Urothelium cell line (cell line): ENCODE measurements at places on chromosomes 4 and X.

DNA sequence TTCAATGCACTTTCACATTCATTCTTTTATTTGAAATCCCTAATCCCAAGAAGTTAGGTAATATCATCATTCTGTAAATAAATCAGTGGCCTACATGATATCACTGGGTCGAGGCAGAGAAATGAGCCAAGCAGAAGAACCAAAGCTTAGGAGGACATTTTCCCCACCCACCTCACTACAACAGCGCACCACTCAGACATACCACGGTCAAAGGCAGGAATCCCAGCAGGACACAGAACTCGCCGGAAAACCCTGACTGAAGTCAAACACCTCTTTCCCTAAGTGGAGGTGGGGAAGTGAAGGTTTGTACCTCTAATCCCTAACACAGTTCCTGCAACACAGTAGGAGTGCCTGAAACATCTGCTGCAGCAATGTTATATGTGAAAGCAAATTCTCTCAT lies 21.5 kb downstream of the RELL1 start:
- no peak for DNase-seq

DNA sequence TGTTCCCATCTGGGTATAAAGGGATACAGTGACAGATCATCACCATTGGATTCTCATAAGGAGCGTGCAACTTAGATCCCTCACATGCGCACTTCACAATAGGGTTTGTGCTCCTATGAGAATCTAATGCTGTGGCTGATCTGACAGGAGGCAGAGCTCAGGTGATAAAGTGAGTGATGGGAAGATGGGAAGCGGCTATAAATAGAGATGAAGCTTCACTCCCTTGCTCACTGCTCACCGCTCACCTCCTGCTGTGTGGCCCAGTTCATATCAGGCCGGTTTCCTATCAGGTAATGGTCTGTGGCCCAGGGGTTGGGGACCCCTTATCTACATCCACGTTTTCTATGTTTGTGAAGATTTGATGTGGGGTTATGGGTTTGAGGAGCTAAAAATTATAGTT lies 43.7 kb downstream of the FAT4 start:
- no peak for DNase-seq

GRCh38 chr4:55795341-55795740 lies 24.2 kb upstream of the EXOC1L start:
- DNase-seq: no peak

GRCh38 chr4:84632092-84632491 lies 49.2 kb downstream of the CDS1 start:
- DNase-seq: no peak

GRCh38 chrX:53440621-53441517 lies 6.7 kb upstream of the HSD17B10 start:
- DNase-seq: peak; percentile 62

GRCh38 chrX:115029869-115030570 lies 12.6 kb upstream of the IL13RA2 start:
- no peak for DNase-seq

GRCh38 chr4:74311696-74312313 lies 3.5 kb downstream of the EPGN start:
- peak; percentile 28 for DNase-seq

- DNase-seq: no peak
Measured at GRCh38 chrX:125219852-125220251, 99.8 kb upstream of the TEX13C start.

- no peak for DNase-seq
Measured at GRCh38 chr4:70392057-70392776, 5.5 kb upstream of the OPRPN start.

GRCh38 chr4:124331781-124332180 lies 380.8 kb downstream of the ANKRD50 start:
- no peak for DNase-seq

- DNase-seq: no peak
Measured at GRCh38 chr4:88742561-88742960, 44.9 kb upstream of the NAP1L5 start.

DNA sequence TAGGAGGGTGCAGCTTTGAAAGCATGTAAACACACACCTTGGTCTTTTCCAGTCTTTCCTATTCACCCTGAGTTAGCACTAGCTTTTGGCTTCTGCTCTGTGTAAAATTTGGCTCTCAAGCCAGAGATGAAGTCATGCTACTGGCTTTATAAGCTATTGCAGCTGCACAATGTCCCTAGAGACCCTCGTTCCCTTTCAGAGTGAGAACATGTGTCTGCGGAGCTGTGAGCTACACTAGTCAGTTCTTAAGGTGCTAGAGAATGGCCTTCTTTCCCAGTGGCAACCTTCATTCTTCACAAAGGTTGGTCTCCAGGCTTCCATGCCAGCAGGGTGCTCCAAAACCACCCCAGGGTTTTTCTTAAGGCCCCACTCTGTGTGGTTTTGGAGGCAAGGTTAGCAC lies 199.1 kb downstream of the SPATA18 start:
- no peak for DNase-seq

GRCh38 chrX:132757066-132757623 lies 201.3 kb downstream of the HS6ST2 start:
- no peak for DNase-seq

- DNase-seq: peak; percentile 6
Measured at GRCh38 chr4:163693211-163693610, 198.7 kb downstream of the TMA16 start.
